ENCODE measurements at places on chromosomes 7 and 10. TPM values are rescaled to one million over a fixed set of nuclear protein-coding genes. Genes with fewer than 3 reads are reported as not detected.

- no peak for DNase-seq
Measured at GRCh38 chr10:69956741-69957230, 95.9 kb upstream of the MACROH2A2 start.

DNA sequence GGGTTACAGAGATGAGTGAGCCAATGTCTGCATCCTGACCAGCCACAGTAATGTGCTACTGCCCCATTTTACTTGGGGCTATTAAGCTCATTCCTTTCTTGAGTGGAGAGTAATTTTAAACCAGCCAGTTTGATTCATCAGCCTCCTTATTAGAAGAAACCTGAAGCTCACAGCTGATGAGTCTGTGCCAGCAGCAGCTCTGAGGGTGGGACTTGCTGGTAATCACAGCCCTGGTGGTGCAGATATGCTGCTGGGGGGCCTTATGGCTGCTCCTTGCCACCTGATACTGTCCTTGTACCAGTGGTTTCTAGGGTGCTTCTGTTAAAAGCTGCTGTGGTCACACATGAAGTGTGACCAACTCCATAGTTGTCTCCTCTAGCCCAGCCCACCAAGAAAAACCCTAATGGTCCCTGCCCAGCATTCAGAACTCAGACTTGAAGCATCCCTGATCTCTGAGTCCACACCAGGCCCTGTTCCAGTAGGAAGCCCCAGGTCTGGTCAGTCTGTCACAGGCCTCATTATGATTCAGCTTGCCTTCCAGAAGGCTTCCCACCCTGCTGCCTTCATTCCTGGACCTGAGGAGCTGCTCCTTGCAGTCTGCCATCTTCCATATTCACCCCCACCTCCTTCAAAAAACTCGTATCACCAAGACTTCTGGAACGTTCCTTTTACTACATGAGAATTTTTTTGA lies 28.9 kb upstream of the RBM20 start:
- DNase-seq, result no peak

Gene NEUROD6
- not detected for total RNA-seq

Gene SRI
- total RNA-seq, result 157 TPM

Gene NPFFR1
- not detected for total RNA-seq

Gene WNT2
- total RNA-seq, result not detected

GRCh38 chr10:115974816-115975430 lies 298.1 kb downstream of the GFRA1 start:
- no peak for DNase-seq

- DNase-seq, result peak; percentile 91
Measured at GRCh38 chr10:102802920-102803534, 34.2 kb downstream of the CYP17A1 start.

Gene HYAL4
- total RNA-seq, result not detected

DNA sequence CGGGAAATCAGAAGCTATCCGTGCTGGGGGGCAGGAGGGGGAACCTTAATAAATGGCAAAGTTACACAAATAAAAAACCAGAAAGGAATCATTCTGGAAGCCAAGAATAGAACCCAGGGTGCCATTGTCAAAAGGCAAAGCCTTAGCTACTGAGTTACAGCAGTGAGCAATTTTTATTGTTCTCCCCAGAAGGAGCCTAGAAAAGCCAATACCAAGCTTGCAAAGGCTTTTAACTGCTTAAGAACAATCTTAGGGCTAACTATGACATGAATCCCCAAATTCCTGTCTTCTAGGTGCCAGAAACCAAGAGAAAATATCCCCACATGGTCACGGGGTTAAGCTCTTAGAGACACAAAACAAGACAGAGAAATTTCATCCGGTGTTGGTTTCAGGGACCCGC lies 482.7 kb downstream of the CCSER2 start:
- no peak for DNase-seq

- DNase-seq, result no peak
Measured at GRCh38 chr10:132011024-132011423, 29.3 kb upstream of the BNIP3 start.

- DNase-seq, result no peak
Measured at GRCh38 chr10:6055929-6056328, 6.2 kb downstream of the IL2RA start.

Gene CALHM1
- not detected for total RNA-seq

DNA sequence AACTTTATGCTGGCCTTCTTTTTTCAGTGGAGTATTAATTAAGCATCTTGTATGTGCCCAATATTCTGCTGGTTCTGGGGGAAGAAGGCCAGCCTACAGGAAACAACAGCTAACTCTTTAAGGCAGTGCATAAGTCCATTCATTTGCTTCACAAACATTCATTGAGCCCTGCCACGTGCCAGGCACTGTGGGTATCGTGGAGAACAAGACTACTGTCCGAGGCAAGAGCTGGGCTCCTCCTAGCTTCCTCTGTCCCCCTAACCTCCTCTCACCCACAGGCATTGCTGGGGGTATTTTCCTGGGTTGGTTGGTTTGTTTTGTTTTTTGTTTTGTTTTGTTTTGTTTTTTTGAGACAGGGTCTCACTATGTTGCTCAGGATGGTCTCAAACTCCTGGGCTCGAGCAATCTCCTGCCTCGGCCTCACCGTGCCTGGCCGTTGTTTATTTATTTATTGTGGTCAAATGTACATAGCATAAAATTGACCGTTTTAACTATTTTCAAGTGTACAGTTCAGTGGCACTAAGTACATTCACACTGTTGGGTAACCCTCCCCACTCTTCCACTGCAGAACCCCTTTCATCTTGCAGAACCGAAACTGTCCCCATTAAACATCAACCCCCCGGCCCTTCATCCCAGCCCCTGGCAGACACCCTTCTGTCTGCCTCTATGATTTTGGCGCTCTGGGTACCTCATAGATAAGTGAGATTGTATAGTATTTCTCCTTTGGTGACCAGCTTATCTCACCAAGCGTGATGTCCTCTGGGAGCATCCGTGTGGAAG lies 32.6 kb downstream of the CHST3 start:
- DNase-seq, result no peak

DNA sequence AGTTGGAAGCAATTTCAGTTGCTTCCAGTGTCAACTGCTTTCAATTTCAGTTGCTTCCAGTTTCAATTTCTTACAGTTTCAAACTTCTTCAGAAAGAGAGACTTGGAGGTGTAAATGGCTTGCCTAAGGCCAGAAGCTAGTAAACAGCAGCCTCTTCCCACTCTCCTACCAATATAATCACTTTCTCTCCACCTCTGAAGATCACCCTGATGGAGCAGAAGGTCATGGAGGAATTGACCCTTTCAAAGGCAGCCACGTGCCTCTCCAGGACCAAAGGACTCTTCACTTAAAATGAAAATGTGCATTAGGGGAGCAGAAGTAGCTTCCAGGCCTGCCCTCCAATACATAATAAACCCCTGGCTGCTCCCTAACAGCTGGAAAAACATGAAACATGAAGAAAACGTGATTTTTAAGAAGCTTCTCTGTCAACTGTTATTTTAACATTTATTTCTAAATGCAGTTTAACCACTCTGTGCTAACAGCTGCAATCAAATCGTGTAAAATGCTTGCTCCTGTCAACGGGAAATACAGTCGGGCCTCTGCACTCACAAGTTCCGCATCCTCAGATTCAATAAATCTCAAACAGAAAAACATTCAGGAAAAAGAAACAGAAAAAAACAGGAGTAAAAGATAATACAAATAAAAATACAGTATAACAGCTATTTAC lies 1020.6 kb downstream of the XPNPEP1 start:
- DNase-seq, result no peak

- DNase-seq, result no peak
Measured at GRCh38 chr10:78771808-78772455, 296.8 kb upstream of the ZMIZ1 start.

- no peak for DNase-seq
Measured at GRCh38 chr10:31757831-31758230, 170.8 kb downstream of the ARHGAP12 start.

Gene ANKRD26
- 17.1 TPM for total RNA-seq

DNA sequence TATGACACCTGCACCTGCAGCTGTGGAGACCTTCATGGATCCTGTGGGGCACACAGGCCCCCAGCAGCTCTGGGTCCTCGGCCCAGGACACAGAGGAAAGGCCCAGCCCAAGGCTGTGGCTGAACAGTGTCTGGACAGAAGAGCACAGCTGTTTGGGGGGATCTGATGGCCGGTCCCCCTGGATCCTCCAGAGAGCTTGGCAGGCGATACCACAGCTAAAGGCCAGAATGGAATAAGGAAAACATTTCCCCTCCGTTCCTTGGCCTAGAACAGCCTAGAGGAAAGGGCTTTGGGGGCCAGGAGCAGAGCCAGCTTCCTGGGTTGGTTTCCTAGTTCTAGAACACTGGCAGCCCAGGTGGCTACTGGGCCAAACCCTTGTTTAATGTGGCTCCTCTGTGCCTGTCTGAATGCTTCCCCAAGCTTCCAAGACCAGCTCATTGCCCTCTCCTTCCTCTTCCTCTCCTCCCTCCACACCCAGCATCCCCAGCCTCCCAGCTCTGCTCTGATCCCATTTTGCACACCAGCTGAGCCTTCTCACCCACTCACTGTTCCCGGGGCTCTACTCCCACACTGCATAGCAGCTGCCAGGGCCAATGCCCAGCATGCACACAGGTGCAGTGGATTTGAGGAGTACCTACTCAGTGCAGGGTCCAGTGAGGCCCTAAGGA lies 46.9 kb downstream of the GPAM start:
- no peak for DNase-seq

DNA sequence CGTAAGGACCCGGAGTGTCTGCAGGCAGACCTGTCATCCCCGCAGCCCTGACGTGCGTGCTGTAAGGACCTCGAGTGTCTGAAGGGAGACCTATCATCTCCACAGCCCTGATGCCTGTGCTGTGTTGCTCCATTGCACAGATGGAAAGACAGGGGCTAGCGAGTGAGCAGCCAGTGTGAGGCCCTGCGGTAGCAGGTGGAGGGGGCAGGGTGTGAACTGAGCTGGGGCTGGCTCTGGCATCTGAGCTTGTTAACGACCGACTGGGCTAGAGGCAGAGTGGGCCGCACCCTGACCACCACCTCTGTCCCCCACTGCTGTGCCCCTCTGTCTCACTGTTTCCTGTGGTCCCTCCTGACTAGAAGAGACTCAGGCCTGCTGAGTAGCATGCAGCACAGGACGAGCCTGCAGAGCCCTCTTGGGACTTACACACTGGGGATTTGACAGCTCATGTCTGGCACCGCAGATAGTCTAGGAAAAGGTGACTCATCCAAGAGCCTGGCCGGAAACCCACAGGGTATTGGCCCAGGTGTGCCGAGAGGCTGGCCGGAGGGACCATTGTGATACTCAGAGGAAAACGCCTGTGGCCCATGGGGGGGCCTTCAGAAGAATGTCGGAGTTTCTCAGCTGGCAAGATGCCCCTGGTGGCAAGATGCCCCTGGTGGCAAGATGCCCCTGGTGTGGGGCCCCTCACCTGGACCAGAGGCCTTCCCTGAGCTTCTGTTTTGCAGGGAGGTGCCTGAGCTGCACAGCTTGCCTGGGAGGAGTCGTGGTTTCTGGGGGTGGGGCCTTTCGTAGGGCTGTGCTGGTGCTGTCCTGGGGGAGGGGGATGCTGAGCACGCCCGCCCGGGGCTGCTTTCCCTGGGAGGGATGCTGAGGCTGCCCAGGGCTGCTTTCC lies 34.3 kb downstream of the INPP5A start:
- DNase-seq, result peak; percentile 87

Gene TAS2R3
- not detected for total RNA-seq

DNA sequence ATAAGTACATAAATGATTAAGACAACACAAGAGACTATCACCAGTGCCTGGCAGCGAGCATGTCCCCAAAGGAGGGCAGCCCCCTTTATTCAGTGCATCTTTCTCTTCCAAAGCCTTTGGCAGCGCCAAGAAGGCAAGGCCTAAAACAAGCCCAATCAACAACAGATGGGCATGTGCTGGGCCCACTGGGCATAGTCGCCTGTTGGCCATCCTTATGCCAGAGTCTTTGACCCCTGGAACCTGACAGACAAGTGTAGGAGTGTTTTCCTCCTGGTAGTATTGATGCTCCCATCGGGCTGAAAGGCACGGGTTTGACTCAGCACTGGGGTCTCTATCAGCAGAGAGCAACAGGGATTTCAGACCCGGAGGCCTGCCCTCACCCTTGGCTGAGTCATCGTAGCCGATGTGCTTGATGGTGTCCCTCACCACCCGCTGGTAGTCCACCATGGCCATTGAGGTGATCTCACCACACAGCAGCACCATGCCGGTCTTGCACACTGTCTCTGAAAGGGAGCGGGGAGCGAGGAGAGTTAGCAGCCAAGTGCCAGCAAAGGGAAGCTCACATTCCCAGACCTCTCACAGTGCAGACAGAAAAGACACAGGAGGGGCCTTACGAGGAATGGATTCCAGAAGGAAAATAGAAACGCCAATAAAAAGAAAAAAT lies 5.8 kb downstream of the MAT1A start:
- no peak for DNase-seq

- DNase-seq, result no peak
Measured at GRCh38 chr7:134585897-134586296, 37.0 kb downstream of the AKR1B15 start.

DNA sequence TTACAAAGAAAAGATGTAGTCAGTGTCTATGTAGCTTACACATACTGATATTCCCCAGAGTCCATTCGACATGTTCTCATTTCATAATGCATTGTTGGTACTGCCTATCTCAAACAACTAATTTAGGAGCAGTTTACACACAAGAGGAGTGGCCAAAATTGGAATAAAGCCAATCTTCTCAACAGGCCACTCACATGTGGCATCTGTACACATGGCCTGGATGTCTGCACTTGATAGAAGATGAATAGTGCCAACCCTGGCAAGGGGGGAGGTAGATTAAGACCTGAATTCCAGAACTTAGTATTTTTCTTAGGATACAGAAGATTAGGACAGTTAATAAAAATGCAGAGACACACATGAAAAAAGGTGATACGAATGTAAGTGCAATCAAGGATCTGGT lies 125.3 kb upstream of the STARD3NL start:
- DNase-seq, result no peak

DNA sequence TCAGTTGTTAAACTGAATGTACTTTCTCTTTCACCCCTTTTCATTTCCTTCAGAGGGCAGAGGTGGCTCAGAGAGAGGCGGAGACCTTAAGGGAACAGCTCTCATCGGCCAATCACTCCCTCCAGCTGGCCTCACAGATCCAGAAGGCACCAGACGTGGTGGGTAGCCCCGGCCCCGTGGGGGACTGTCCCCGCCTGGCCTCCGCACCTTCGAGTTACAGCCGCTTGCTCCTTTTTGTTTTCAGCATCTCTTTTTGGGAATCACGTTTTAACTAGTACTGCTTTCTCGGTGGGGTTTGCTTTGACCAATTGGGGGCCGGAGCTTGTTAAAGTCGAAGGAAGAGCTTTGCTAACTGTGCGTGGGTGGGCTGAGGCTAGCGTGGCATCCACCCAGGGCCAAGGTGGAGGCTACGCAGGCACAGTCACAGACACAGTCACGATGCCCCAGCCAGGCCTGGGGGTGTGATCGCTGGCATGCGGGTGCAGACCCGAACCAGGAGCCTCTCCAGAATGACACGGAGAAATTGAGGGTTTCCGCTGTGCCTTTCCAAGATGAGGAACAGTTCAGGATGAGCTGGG lies 116.2 kb upstream of the SH2B2 start:
- DNase-seq, result no peak

DNA sequence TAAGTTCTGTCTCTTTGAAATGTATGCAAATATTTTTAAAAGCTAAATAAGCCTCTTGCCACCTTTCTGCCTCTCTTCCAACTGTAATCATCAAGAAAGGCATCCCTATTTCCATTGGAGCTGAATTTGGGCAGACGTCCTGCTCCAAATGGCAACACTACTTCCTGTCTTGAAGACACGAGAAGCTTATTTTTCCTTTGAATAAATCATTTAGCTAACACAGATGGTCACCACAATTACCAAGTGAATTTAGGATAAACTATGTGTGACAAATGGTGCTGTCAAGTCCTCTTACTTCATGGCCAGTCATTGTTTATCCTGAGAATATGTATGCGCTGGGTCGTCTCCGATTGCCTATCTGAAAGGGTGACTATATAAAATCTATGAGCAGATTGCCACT lies 268.0 kb downstream of the ANKRD7 start:
- DNase-seq, result peak; percentile 10

- DNase-seq, result no peak
Measured at GRCh38 chr10:78890506-78890905, 178.3 kb upstream of the ZMIZ1 start.
